Fibroblast of skin of right quadriceps (primary cell): ENCODE measurements at places on chromosomes 7 and 10.
A peak's percentile ranks its signal among the peaks of the same experiment; 100 is the strongest.

GRCh38 chr10:112713411-112713810 lies 236.6 kb upstream of the TCF7L2 start:
- DNase-seq: peak; percentile 23

- no peak for DNase-seq
These were observed 355.4 kb downstream of the KCNMA1 start for GRCh38 chr10:77282163-77282562.

- no peak for DNase-seq
These were observed 42.4 kb downstream of the INSIG1 start for GRCh38 chr7:155340071-155340531.

- DNase-seq: no peak
These were observed 116.0 kb upstream of the HABP2 start for GRCh38 chr10:113436851-113437250.

GRCh38 chr7:155233311-155234157 lies 64.1 kb upstream of the INSIG1 start:
- DNase-seq: peak; percentile 50

DNA sequence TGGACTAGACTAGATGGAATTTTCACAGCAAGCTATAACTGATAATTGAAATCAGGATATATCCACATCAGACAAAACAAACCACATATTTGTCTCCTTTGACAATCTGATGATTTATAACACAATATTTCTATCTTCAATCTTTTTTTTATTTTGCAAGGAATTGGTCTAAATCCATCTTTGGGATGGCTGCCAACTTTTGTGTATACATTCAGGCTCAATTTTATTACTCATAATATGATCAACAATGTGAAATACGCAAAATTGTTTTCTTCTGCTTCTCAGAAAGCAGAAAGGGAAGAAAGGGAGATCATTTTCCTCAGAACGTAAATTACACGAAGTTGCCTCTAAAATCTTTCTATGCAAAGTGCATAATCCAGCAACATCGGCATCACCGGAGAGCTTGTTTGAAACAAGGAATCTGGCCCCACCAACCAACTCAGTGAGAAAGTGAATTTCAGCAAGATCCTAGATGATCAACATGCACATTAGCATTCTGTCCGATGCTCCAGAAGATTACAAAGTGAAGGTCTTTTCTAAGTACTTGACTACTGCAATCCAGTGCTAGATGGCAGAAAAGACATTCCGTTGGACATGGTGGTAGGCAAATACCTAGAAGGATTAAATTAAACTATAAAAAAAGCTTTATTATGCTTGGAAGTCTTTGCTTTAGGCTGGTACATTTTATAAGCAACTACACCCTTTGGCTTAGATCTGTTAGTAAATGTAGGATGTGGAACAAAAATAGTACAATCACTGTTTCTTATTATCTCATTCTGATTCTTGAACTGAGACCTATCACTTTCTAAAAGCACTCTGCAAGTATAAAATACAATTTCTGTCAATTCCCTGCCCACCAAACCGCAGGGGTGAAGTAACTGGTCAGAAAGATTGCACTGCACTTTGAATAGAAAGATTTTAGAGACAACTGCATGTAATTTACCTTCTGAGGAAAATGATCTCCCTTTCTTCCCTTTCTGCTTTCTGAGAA lies 126.4 kb upstream of the RSU1 start:
- peak; percentile 60 for DNase-seq

GRCh38 chr10:119246862-119247549 lies 39.6 kb downstream of the GRK5 start:
- DNase-seq: peak; percentile 83

GRCh38 chr10:76543655-76544054 lies 1094.0 kb downstream of the KCNMA1 start:
- DNase-seq: peak; percentile 48

GRCh38 chr10:60298408-60299389 lies 91.0 kb downstream of the ANK3 start:
- DNase-seq: no peak

- no peak for DNase-seq
These were observed 12.1 kb downstream of the ENTPD7 start for GRCh38 chr10:99671386-99671785.

GRCh38 chr7:69411018-69411417 lies 187.3 kb upstream of the AUTS2 start:
- no peak for DNase-seq

GRCh38 chr10:100175875-100176274 lies 10.0 kb downstream of the ERLIN1 start:
- DNase-seq: no peak

DNA sequence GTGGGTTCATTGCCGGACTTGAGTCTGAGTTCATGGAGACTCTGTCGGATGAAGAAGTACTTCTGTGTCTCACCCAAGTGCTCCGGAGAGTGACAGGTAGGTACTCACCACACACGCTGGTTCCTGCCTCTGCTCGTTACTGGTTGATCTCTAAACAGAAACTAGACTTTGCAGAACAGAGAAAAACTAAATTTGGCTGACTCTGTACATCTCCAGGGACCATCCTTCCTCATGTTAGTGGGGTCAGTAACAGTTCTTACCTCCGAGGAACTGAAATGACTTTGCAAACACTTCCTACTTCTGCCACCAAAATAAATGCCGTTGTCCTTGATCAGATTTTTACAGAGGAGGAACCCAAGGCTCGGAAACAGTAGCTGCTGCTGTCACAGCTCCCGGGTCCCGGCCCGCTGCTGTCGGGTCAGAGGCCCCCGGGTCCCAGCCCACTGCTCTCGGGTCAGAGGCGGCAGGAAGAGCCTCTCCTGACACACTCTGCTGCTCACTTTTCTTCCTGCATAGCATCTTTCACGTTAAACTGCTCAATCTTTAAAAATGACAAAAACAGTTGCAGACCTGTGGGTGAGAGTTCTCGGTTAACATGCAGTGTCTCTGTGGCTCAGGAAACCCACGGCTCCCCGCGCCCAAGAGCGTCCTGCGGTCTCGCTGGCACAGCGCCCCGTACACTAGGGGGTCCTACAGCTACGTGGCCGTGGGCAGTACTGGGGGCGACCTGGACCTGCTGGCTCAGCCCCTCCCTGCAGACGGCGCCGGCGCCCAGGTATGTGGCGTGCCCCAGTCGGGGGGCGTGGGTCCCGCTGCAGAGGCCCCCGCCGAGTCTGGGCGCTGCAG lies 4.8 kb upstream of the MTG1 start:
- no peak for DNase-seq

- peak; percentile 68 for DNase-seq
These were observed 166.0 kb downstream of the SNX13 start for GRCh38 chr7:17774248-17774647.

- DNase-seq: no peak
These were observed 72.7 kb upstream of the NUPR2 start for GRCh38 chr7:56188823-56189346.

DNA sequence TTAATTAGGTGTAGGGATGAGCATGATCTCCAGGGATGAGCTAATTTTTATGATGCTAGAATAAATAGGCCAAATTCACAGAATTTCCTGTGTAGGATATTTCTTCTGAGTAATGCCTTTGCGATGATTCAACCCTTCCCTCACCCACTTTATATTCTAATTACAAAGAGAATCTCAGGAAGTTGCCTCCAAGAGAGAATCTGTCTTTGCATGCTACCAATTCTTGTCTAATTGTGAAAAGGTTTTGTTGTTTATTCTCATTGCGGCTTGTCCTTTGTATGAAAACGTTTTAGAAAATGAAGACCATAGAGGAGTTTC lies 6.3 kb downstream of the C7orf57 start:
- peak; percentile 80 for DNase-seq

DNA sequence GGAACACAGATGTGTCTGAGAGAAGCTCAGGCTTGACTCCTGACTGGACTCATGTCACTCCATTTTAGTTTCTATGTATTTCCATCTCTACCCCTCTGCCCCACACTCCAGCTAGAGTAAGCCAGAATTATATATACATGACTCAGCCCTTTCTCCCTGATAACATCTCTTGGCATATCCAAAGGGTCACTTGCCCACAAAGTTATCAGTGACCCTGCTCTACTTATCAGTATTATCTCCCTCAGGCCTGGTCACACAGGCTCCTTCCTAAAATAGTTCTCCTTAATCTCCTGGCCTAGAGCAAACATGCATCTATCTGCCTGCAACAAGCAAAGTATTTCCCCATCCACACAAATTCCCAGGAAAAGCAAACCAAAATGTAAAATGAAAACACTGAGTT lies 598.3 kb downstream of the SUGCT start:
- no peak for DNase-seq

GRCh38 chr7:102976493-102976892 lies 63.7 kb downstream of the LRRC17 start:
- DNase-seq: no peak

GRCh38 chr10:11180228-11180627 lies 162.6 kb downstream of the CELF2 start:
- DNase-seq: no peak

GRCh38 chr7:95687759-95688343 lies 84.5 kb upstream of the DYNC1I1 start:
- peak; percentile 10 for DNase-seq
